Heart right ventricle (tissue), 16 donors: ENCODE measurements at places on chromosomes 2 and 18. TPM values are rescaled to one million over a fixed set of nuclear protein-coding genes. Genes with fewer than 3 reads are reported as not detected.

DNA sequence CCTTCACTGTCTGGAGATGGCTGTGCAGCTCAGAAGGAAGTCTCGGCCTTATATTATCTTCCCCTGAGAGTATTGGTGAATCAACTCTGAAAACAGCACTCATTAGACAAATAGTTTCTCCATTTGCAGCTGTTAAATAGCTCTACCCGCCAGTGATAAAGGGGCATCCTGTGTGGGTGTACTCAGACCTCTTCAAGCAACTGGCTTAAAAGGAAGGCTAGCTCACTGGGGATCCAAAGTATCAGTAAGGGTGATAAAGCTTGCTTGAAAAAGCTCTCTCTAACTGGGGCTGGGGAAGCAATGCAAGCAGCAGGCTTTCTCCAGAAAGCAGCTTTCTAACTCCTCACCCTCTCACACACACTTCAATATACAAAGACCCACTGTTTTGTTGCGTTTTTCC, 64.9 kb upstream of the PSMD14 start:
- H3K4me1 ChIP-seq: no peaks in the 10 kb centered on the region
- no peak for DNase-seq
- no peaks in the 10 kb centered on the region for H3K36me3 ChIP-seq
- H3K27me3 ChIP-seq: peaks cover 15% of the 10 kb centered on the region

DUSP19 gene
- 11.8 TPM for total RNA-seq

IHH gene
- not detected for total RNA-seq

- H3K4me1 ChIP-seq: peaks cover 7% of the 10 kb centered on the region
- no peaks in the 10 kb centered on the region for H3K27me3 ChIP-seq
- H3K27ac ChIP-seq: no peak overlapping the region
- no peak for DNase-seq
Observed at GRCh38 chr2:74953796-74954499, 4.5 kb upstream of the POLE4 start.

DNA sequence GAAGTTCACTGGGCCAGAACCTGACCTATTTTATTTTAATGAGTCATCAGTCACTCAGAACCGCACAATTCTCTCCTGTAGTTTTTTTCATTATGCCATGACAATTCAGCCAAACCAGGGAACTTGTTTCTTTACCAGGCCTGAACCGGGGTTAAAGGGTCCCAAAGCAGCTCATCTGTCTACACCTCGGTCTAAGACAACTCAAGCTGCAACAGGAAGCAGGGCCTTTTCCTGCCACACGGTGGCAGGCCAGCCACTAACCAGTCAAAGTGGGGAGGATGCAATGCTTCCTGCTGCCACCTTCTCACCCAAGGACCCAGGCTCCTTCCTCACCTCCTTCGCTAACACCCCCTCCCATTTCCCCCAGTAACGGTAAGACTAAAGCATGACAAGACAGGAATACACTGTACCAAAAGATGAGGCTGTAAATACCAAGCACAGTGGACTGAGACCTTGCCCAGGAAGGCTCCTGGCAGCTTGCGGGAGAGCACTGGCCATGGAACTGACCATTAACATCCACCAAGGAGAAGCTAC, 56.7 kb upstream of the ACKR3 start:
- DNase-seq: peak; percentile 62
- no peak overlapping the region for H3K27ac ChIP-seq
- H3K4me1 ChIP-seq: no peaks in the 10 kb centered on the region
- no peaks in the 10 kb centered on the region for H3K36me3 ChIP-seq
- H3K4me3 ChIP-seq: no peak overlapping the region

DNA sequence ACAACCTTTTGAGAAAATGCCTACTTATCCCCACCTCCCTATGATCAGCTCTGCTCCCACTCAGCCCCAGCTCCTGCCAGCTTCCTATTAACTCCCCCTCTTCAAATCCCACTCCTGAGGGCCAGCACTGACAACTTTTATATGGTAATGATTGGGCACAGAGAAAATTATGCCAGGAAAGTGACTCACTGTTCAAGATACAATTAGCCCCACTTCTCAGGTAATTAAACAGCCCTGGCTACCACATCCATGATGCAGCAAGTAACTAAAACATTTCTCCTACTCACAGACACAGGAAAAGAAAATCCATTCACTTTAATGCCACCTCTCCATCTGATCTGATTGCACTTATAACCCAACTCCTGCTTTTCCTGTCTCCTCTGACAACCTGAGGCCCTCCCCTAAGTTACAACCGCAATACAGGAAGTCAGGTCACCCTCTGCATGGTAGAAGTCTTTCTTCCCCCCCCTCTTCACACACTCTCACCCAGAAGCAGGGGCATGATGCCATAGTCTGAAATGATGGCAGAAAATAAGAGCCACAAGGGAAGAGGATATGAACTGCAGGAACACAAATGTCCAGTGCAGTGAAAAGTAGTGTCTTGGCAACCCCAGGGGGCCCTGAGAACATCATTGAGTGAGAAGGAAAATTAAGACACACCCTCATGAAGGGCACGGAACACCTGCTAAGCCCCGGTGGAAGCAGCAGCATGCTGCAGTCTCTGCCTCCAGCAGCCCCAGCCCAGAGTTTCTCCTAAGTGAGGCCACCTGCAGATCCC, 54.4 kb downstream of the STK39 start:
- H3K27ac ChIP-seq: no peak overlapping the region
- H3K4me3 ChIP-seq: no peak overlapping the region
- no peak for DNase-seq
- no peaks in the 10 kb centered on the region for H3K27me3 ChIP-seq
- no peaks in the 10 kb centered on the region for H3K36me3 ChIP-seq

DNA sequence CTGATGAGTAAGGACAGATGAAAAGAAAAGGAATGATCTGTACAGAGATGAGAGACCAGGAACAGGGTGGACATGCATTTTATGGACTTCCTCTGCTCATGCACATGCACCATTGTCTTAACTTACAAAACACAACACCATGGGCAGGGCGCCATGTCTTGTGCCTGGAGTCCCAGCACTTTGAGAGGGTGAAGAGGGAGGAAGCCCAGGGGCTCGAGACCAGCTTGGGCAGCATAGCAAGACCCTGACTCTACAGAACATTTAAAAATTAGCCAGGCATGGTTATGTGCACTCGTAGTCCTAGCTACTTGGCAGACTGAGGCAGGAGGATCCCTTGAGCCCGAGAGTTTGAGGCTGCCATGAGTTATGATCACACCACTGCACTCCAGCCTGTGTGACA, 86.9 kb downstream of the ZFP36L2 start:
- H3K27me3 ChIP-seq: no peaks in the 10 kb centered on the region
- H3K4me3 ChIP-seq: no peak overlapping the region
- no peak for DNase-seq
- peak overlapping the region; percentile 85 for H3K27ac ChIP-seq
- H3K36me3 ChIP-seq: no peaks in the 10 kb centered on the region
- peaks cover 35% of the 10 kb centered on the region for H3K4me1 ChIP-seq
